Stimulated activated naive CD8-positive, alpha-beta T cell treated with anti-CD3 and anti-CD28 coated beads, Interleukin-15, Interleukin-2, amounts not matched to agents 100 U/mL and 50 U/mL, for 24 hours (primary cell): ENCODE measurements at places on chromosomes 5 and 9.
A peak's percentile ranks its signal among the peaks of the same experiment; 100 is the strongest.

DNA sequence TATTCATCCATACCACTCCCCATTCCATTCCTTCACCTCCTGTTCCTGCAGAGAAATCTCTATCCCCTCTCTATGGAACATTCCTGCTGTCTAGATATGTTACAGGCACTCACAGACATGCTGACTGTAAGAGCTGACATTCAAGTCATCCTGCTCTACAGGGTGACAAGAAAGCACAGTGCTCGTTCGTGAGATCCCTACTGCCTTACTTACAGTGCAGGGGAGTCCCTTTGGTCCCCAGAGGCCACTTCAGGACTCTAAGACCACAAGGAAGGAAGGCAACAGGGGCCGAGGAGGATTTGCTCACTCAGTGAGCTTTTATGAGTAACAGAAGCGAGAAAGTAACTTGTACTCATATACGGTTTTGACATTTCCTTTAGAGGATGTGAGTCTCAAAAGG is 110.5 kb downstream of the GAS1 start:
- no peak for DNase-seq

DNA sequence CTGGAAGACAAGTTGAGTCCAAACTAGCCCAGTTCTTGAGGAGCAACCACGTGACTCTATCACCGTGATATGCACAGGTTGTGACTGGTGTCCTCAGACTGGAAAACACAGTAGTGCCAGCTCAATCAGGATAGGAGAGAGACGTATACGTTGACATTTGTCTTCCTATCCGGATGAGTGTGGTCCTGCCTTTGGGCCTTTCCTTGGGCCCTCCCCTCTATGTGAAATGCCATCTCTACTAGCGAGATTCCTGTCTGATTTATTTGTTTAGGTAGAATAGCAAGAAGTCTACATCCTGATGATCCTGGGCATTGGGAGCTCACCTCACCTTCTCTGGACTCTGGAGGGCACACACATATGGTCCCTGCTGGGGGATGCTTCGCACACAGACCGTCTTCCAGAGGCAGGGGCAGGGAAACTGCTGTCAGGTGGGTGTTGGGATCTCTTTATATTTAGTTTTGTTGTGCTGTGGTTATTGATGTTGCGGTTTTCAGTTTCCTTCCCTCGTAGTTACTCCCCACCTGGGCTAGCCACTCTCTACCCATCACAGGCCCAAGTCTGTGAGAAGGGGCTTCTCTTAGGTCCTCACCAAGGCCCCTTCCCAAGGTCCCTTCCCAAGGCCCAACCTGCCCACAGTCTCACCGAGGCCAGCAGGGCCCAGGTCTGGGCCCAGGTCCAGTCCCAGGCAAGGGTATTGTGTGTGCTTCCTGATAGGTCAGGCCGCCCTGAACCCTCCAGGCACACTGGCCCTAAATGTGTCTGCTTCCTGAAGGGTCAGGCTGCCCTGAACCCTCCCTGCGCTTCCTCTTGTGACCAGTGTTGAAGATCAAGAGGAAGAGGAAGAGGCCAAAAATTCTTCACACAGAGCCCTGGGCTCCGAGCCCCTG is 19.0 kb upstream of the SPINK4 start:
- no peak for DNase-seq

DNA sequence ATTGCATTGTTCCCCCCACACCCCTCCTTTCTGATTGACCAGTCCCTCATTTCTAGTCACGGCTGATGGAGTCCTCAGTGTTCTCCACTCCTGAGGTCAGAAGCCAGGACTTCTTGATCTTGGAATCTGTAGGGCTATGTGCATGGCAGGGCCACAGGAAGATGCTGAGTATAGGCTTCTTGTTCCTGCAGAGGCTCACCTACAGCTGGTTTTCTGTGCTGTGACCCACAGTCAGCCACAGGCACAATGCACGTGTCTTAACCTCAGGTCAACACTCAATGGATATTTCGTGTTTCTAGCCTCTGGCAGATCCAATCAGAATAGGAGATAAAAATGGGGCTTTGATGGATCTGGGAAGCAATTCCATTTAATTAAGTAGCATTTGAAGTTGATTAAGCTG is 14.3 kb upstream of the CXCL14 start:
- DNase-seq, result no peak

DNA sequence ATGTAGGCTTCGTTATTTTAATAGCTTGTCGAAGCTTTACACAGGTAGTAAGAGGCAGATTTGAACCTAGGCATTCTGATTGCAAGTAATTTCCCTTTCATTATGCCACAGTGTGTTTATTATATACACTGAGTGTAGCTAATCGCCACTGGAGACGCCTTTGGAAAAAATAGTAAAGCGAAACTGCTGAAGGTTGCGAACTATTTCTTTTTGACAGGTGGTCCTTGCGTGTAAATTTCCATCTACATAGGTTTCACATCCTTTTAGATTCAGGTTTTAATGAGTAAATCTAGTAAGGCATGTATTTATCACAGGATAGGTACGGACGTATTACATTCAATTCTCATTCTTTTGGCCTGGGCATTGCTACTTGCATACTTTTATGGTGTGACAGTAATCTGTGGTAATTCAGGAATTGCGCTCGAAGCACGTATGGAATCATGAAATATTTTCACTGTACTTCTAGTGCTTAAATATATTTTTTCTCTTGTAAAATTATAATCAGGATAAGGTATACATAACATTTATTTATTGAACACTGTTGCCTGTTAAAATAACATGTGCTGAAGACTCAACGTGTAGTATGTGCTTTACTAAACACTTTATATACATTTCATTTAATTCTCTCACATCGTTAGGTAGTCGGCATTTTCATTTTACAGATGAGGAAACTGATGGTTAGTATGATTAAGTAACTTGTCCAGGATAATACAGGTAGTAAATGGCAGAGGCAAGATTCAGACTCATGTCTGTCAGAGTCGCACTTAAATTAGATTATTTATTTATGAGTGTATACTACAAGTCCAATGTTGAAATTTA is 1.8 kb downstream of the MARCHF6 start:
- no peak for DNase-seq

GRCh38 chr5:35860686-35861085 is 4.0 kb downstream of the IL7R start:
- DNase-seq, result no peak

- no peak for DNase-seq
These were observed 613.6 kb upstream of the KLF4 start for GRCh38 chr9:108103046-108103693.

- no peak for DNase-seq
These were observed 324.7 kb upstream of the GRAMD2B start for GRCh38 chr5:126098330-126099017.

DNA sequence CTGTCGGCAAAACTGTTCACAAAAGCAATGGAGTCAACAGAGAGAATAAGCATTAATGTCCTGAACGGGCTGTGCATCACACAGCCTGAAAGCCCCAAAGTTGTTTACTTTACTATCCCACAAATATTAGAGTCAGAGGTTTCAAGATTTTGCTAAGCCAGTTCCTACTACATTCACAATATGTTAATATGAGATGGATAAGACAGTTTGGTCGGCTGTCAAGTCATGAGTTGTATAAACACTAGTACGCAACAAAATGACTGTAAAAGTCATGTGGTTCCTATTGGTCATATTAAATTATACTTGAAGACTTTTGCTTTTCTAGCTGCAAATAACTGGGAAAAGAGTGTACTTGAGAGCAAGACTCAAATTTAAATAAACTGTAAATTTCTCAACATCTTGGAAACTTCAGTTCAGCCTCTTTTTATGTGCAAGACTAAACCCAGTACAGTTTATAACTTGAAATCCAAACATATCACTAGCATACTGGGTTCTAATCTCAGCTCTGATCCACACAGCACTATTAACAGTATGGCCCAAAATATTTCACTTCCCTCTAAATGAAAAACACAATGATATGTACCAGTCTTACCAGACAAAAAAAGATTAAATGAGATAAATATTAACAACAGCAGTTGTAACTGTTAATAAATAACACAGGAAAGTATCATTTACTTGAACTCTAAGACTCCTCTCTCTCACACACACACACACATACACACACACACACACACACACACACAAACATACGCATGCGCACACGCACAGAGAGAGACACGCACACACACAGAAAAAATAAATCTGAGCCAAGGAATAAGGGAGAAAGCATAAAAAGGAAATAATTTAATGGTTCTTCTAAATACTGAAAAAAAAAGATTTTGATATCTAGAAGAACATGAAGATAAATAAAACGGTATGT is 33.1 kb downstream of the FANCC start:
- DNase-seq, result no peak

GRCh38 chr9:88697764-88698432 is 162.9 kb downstream of the NXNL2 start:
- no peak for DNase-seq

DNA sequence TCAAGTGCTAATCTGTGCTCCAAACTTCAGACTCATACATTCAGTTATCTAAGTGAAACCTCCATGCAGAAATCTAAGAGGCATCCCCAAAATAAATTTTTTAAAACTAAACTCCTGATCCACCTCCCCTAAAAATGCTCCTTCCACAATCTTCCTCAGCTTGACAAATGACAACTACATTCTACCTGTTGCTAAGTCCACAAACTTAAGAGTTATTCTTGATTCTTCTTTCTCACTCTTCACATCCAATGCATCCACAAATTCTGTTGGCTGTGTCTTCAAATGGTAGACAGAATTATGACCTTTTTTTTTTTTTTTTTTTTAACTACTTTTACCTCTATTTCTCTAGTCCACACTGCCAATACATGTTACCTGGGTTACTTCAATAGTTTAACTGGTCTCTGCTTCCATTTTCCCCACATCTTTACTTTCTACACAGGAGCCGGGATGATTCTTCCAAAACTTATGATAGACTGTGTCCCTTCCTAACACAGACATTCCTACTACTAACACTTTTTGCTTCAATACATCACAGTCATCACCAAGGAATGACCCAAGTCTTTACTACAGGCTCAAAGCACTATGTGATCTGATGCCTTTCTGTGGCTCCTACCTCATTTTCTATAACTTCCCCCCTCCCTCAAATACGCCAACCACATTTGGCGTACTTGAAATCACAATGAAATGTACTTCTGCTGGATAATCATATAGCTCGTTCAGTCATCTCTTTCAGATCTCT is 143.6 kb downstream of the PDE4D start:
- no peak for DNase-seq

DNA sequence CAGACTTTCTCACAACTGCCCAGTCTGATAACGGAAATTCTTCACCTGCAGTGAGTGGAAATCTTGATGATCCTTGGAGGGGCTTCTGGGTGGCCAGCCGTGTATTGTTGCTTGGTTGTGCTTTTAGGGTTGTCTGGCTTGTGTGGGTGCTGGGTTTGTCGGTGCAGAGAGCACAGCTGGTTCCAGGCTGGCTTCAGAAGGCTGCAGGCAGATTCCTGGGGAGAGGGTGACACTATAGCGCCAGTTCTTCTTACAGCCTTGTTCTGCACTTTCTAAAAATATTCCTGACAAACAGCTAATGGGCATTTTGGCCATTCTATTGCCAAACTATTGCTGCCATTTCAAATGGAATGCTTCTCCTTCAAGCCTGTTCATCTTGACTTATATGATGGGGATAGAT is 99.3 kb downstream of the PDZD2 start:
- no peak for DNase-seq

GRCh38 chr5:96149546-96149945 is 187.9 kb upstream of the ELL2 start:
- no peak for DNase-seq

DNA sequence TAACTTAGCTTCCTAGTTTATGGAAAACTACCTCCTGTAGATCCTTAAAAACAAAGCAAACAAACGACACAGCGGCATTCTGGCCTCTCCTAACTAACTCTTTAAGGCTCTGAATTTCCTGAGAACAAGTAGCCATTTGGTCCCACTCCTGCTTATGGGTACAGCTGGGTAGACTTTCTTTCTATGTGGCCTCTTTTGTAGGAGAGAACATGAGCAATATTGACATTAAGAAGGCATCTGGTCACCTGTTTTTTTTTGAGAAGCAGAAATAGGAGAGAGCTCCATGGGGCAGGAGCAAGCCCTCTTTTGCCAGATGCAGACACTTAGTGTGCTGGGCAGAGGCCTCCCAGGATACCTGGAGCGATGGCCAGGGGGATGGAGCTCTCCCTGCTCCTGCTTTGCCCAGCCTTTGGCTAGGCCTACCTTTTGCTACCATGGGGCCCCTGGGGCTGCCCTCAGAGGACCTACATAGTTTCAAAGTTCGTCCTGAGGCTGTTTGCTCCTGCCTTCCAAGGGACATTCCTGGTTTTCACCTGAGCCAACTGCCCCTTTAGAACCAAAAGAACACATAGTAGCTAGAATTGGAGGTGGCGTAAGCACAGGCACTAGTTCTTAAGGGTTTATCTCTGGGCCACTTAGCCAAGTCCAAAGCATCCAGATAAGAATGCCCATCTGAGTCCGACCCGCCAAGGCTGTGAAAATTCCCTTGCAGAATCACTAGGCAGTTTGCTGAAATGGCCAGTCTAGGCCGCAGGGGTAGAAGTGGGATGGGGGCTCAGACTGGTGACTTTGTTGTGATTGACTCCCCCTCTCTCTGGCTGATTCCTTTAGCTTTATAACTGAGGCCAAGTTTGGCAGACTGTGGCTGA is 2.4 kb upstream of the STC2 start:
- no peak for DNase-seq

- DNase-seq, result no peak
These were observed 274.4 kb downstream of the MARCHF11 start for GRCh38 chr5:15904899-15905830.

GRCh38 chr5:100584069-100584468 is 48.9 kb downstream of the FAM174A start:
- DNase-seq, result no peak

DNA sequence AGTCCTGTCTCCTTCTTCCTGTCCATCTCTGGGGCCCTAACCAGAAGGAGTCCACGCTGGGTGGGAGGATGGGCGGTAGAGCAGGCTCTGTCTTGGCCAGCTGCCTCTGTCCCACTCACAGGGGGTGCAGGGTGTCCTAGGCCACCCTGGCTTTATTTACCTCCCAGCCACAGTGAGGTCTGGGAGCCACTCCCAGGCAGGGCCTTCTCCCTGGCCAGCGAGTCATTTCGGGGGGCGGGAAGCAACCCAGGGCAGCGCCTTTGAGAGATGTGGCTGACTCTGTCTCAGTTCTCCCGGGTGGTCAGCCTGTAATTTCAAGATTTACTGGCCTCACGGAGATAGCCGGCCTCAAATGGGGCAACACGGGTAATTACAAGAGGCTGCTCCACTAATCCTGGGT is 67.4 kb upstream of the PTCH1 start:
- DNase-seq, result no peak

- no peak for DNase-seq
These were observed 42.7 kb upstream of the SPINK14 start for GRCh38 chr5:148125641-148126040.

GRCh38 chr5:169650701-169651331 is 13.7 kb downstream of the DOCK2 start:
- DNase-seq, result peak; percentile 24

GRCh38 chr5:115599924-115600323 is 2.4 kb downstream of the TICAM2 start:
- no peak for DNase-seq

GRCh38 chr5:179839328-179840256 is 18.9 kb downstream of the SQSTM1 start:
- no peak for DNase-seq
